ENCODE measurements at places on chromosomes 11 and 22.

- DNase-seq, result no peak
Observed at GRCh38 chr11:65829459-65829858, 4.3 kb upstream of the SNX32 start.

DNA sequence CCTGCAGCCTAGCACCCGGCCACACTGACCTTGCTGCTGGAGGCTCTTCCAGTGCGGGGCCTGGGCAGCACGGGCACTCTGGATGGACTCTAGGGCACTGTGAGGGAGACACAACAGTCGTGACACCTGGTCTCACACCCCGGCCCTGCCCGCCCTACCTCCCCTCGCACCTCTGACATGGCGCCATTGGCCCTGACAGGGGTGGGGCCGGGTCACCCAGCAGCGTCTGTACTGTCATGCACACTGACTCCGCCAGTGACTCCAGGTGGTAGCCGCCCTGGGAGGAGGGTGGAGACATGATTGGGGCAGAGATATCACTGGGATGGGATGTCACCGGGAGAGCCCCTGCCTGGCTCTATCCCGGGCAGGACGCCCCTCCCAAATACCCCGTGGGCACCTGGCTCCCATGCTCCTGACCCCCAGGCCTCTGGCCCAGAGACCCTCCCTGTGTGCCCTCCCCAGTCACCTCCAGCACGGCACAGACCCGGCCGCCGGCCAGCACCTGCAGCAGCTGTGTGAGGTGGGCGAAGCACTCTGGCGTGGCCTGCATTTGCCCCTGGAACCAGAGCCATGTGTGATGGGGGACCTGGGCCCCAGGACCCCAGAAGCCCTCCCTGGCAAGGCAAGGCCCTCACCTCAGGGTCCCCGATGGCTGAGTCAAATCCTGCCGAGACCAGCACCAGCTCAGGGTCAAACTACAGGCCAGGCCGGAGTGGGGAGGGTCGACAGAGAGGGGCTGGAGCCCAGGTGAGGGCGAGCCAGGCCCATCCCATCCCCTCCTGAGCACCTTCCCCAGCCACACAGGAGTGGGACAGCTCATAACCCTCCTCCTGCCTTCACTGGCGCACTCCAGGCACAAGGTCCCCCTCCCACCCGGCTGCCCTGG lies 2.6 kb downstream of the HDAC10 start:
- no peak for DNase-seq

- DNase-seq, result no peak
Observed at GRCh38 chr22:26210334-26210733, 41.1 kb downstream of the SEZ6L start.

DNA sequence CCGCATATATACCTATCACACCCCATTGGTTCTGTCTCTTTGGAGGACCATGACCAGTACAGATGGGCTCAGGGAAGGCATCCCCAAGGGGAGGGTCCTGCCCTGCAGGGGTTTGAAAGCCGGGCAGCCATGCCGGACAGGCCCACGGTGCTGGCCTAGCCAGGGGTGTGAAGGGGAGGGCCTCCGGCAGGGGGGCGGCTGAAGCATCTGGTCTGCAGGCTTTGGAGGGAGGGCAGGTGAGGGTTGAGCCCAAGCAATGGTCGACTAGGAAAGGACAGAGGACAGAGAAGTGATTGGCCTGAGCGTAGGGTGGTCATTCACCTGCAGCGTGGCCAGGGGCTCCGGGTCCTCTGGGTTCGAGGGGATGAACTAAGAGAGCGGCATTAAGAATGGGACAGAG lies 11.2 kb upstream of the CTSD start:
- DNase-seq, result no peak

DNA sequence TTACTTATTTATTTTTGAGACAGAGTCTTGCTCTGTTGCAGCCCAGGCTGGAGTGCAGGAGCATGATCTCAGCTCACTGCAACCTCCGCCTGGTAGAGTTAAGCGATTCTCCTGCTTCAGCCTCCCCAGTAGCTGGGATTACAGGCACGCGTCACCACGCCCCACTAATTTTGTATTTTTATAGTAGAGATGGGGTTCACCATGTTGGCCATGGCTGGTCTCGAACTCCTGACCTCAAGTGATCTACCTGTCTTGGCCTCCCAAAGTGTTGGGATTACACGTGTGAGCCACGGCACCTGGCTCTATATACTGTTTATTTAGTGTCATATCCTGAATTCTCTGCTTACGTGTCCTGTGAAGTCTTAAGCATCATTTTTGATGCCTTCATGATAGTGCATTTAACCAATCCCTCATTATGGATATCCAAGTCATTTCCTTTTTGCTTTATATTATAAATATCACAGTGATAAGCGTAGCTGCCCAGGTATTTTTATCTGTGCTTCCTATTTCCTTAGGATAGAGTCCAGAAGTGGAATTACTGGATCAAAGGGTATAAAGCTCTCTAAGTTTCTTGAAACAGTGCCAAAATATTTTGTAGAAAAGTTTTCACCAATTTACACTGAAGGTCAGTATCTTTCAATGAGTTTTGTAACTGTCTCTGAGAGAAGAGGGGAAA lies 871 bp upstream of the SIDT2 start:
- DNase-seq, result no peak

- no peak for DNase-seq
Observed at GRCh38 chr11:115505175-115505574, 960 bp upstream of the CADM1 start.

All from GOT3 (cell line).